Stimulated activated CD8-positive, alpha-beta memory T cell treated with anti-CD3 and anti-CD28 coated beads, Interleukin-15, amount 100 ng/mL, for 4 hours (primary cell): ENCODE measurements at places on chromosomes 16 and 17.

- DNase-seq = no peak
Measured at GRCh38 chr16:4402439-4403132, 13.8 kb downstream of the CORO7 start.

- peak; percentile 37 for DNase-seq
Measured at GRCh38 chr16:67029254-67030096, 526 bp downstream of the CBFB start.

DNA sequence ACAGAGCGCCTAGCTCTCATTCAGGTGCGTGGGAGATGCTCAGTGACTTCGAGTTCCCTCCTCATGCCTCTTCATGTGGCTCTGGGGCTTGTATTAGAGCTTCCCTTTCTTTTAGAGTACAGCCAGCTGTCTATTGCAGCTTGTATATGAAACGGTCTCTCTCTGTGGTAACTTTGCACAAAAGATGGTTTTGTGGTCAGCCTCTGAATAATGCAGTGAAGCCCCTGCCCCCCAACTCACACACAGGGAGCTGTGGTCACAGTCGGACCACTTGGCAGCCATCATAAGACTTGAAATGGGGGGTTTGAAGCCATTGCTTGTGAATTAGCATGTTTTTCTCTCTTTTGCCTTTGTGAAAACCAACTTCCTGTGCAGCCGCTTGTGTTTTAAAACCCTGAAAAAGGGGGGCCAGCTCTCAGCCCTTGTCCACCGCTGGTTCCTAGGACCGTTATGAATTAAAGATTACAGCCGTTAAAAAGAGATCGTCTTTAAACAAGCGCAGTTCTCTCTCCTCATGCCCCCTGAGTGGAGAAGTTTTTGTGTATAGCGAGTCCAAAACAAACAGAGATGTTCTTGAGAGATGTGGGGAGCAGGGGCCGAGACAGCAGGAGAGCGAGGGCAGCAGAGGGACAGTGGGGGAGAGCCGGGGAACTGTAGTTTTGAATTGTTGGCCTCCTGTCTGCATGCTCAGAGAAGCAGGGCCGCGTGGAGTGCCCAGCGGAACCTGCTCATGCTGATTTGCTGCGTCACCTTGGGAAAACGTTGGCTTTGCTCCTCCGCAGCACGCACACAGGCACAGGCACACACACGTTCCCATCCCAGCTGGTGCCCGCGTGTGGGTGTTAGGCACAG, 199.0 kb downstream of the MSI2 start:
- DNase-seq = no peak

GRCh38 chr16:3129137-3130131, 5.4 kb upstream of the ZNF213 start:
- DNase-seq = peak; percentile 63

DNA sequence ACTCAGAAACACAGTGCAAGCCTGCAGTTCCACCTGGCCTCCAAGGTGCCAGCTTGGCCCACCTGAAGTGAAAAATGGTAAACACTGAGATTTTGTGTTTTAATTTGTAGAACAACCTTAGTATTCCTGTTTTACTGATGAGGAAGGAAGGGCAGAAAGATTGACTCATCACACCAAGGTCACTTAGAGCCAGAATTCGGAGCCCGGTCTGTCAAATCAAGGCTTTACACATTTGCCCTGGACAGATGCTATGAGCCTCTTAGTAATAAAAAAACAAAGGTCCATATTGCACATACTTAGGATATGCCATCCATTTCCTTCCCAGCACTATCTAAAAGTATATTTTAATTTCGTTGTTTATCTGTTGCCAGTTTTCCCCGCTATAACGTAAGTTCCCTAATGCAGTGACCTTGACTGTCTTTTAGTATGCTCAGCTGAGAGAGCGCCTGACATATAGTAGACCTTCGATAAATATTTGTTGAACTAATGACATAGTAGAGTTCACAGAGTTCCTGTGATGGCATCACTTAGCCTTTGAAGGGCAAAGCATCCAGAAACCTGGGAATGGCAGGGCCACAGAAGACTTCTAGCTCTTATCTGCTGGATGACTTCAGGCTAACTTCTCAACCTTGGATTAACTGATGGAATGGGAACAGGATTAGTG, 7.2 kb upstream of the TBKBP1 start:
- no peak for DNase-seq

- DNase-seq = no peak
Measured at GRCh38 chr16:90020260-90020837, 1.1 kb upstream of the DBNDD1 start.

- no peak for DNase-seq
Measured at GRCh38 chr17:45073414-45074070, 12.4 kb downstream of the NMT1 start.

- no peak for DNase-seq
Measured at GRCh38 chr16:3215601-3216262, 19.2 kb downstream of the ZNF200 start.

- DNase-seq = no peak
Measured at GRCh38 chr16:80527297-80527696, 13.5 kb upstream of the DYNLRB2 start.

DNA sequence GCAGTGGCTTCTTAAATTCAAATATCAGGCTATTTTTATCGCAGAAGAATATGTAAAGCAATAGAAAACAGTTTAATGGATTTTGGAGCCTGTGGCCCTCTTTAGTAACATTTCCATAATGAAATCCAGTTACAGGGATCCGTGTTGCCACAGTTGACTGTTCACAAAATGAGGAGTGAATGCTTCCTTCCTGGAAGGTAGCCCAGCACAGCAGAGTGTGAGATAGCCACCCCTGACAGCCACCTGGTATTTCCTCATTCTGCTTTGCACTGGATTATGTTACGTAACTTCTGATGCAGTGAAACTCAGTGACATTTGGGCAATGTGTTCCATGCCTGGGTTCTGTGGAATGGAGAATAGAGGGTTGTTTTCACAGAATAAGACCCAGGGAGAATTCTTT, 517.2 kb downstream of the RBFOX1 start:
- DNase-seq = no peak

DNA sequence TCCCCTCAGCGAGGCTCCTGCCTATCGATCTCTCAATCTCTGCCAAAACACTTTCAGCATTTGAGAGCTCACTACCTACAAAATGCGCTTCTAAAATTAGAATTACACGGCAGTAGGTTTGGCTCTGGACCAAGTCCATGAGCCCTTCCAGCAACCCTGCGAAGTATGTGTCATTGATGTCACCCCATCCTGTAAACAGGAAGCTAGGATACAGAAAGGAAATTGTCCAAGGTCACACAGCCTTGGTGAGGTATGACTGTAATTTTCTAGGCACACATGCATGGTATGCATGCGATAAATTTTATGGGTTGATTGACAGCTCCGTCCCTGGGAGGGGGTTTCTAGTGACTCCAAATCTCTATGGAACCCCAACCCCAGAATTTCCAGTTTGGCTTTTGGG, 330.3 kb upstream of the CDH5 start:
- no peak for DNase-seq

- no peak for DNase-seq
Measured at GRCh38 chr16:47750371-47750770, 289.2 kb downstream of the PHKB start.

- no peak for DNase-seq
Measured at GRCh38 chr17:46944931-46945330, 22.0 kb downstream of the GOSR2 start.
